BJ (cell line): ENCODE measurements at places on chromosomes 7 and 10. TPM values are rescaled to one million over a fixed set of nuclear protein-coding genes. Genes with fewer than 3 reads are reported as not detected.

- DNase-seq = no peak
Measured at GRCh38 chr7:54785261-54785660, 26.2 kb upstream of the SEC61G start.

DNA sequence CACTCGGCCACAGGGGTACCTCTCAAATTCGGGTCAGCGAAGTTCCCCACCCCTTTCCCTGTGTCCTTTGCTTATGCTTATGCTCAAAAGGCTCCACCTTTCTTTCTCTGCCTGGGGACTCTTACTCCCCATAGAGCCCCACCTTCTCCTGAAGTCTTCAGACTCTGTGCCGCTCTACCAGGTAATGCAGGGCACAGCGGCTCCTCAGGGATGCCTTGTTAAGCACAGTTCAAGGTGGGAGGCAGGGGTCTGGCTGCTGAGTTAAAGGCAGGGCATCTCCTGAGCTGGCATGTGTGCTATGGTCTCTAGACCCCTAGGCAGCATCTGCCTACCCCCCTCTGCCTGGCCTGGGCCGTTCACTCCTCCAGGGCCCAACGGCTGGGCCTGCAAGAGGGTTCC lies 3.0 kb upstream of the CXCL12 start:
- no peak for DNase-seq

GRCh38 chr7:4682621-4683042 lies 537 bp downstream of the FOXK1 start:
- DNase-seq = no peak

DNA sequence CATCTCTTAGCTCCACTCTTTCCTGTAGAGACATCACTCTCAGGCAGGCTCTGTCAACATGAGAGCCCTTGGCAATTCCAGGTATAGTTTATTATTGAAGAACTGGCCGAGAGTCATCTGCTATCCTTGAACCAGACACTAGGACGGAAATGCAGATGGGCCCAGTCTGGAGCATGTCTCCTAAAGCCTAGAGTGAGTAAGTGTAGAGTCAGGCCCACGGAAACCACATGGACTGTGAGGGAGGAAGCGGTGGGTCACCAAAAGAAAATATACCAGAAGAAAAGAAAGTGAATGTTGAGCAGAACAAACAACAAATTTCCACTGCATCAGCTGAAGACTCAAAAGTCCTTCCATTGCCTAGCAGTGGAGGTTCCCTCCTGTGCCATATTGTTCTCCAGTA lies 15.7 kb upstream of the RELN start:
- DNase-seq = no peak

GRCh38 chr7:36047091-36047658 lies 105.9 kb upstream of the EEPD1 start:
- no peak for DNase-seq

DNA sequence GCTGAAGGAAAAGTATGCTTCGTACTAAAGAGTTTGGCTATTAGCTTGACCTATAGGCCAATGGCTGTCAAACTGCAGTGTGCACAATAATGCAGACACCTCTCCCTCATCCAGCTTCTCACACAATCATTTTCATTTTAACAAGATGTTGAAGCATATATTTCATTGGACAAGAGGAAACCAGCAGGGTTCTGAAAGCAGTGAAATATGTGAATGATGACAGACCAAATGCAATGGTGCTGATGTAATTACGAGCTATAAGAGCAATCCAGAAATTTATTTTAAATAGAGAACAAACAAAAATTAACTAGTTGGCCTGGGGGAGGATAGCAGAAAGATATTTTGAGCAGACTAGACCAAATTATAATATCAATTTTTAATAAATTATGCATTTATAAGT lies 331.5 kb upstream of the AKR1E2 start:
- DNase-seq = no peak

GRCh38 chr7:57216340-57216739 lies 84.1 kb upstream of the ZNF479 start:
- no peak for DNase-seq

GRCh38 chr7:107865956-107866775 lies 24.8 kb upstream of the DLD start:
- DNase-seq = no peak

DNA sequence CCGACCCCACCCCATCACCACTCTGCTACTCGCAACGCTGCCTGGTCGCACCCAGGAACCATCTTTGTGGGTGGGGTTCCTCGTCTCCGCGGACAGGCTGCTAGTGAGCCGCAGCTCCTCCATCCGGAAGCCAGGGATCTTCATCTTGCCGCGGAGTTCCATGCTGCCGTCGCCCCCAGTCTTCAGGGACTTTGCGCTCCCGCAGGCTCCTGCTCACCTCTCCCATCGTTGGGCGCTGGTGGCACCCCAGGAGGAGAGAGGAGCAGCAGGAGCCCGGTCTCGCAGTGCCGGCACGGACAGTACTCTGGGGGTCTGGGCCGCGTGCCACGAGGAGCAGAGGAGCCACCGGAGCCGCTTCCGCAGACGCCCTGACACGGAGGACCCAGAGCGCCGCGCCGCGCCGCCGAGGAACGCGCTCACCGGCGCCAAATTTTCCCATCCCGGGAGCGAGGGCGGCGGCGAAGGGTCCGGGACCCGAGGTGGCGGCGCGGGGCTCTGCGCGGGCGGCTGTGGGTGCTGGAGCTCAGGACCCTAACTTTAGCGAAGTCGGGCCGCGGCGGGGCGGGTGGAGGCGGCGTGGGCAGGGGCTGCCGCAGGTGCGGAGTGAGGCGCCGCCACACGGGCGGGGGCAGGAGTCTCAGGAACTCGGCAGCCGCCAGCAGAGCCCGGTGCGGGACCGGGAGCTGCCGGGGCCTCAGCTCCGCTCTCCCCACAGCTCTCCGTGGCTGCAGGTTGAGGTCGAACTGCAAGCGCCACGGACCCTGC lies 750.1 kb upstream of the SORCS1 start:
- DNase-seq = no peak

- DNase-seq = no peak
Measured at GRCh38 chr10:131732631-131733127, 168.1 kb upstream of the PPP2R2D start.

GRCh38 chr7:93145354-93145753 lies 2.8 kb downstream of the SAMD9L start:
- DNase-seq = no peak

DNA sequence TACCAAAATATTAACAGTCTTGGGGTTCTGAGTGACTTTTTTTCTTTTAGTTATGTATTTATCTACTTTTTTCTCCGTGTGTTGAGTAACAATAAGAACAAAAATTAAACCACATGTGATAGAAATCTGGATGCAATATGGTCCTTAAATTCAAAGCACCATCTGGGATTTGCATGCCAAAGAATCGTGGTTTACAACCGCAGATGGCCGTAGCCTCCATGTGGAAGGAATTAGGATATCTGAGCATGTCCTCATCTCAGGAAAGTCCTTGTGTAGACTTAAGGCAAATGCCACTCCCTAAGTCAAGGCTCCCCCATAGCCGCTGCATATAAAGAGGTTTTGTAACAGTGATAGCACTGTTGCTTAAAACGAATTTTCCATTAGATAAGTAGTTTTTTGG lies 304.0 kb downstream of the ZEB1 start:
- DNase-seq = peak; percentile 97

DNA sequence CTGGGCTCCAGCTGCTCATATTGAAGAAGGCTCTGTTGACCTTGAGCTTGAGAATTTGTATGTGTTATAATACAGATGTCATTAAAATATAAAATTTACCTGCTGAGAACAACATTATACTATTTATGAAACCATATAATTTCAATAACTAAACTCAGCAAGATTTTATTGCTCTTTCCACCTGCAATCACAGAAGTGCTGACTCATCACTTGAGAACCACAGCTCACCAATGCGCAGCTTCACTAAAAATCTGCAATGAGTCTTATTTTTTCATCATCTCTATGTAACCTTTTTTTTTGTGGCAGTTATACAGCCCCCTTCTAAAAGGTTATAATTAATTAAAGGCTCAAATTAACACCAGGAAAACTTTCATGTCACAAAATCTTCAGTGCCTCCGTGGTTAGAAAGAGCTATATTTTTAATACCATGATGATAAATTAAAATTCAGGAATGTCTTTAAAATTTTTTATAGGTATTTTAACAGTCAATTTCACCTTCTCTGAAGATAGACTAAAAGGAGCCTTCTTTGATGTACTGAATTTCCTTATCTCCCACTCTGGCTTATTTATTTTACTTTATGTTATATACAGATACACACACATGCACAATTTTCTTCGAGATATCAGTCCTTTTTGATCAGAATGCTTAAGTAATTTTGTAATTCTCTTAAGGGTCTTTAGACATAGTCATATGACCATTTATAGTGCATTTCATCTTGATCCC lies 102.7 kb downstream of the EVX1 start:
- DNase-seq = no peak

- DNase-seq = no peak
Measured at GRCh38 chr10:79382491-79382941, 35.2 kb downstream of the PPIF start.

DNA sequence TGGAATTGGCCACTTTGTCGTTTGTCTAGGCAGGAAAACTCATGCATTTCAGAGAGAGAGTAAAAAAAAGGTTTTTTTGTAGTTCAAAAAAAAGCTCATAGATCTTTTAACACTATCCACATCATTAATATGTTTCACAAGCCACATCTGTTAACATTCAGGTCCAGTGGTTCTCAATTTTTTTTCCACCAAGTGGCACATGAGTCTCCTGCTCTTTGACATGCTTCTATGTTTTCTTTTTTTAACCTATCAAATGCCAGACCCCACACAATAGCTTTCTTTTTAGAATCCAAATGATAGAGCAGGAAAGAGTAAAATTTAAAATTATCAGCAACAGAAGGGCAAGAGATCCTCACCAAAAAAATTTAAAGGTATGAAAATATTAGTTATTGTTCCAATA lies 20.3 kb downstream of the NOD1 start:
- no peak for DNase-seq

- peak; percentile 35 for DNase-seq
Measured at GRCh38 chr10:36676756-36677430, 448.5 kb upstream of the ANKRD30A start.

DNA sequence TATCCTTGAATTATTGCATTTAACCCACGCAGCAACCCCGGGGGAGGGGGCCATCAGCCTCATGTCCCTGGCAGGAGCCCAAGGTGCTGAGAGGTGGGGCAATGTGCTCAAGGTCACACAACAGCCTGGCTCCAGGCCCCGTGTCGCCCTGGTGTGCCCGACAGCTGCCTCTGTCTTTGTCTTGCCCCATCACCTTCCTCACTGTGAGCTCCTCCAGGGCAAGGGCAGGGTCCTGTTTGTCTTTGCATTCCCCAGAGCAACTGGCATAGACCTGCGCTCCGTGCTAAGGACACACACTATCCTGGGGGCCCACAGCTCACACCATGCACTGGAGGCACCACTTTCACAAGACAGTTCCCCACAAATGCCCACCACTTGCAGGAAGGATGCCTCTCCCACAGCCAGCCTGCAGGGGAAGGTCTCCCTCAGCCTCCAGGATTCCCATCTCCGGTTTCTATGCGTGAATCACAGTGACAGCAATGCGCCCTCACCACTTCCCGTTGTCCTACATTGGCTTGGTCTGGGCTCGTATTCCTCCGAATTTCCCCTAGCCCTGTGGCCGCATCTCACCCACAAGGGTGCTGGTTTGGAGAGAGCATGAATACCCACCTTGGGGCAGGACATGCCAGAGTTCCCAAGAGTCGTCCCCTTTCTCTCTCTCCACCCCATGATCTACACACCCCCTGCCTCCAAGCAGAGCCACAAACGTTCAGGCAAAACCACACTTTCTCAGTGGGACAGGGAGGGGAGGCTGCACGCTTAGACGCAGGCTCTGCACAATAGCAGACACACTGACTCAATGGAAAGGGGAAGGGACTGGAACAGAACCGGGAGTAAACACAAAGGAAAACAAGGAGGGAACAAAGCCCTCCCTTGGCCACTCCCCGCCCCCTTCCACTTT lies 10.3 kb downstream of the ITPRIP start:
- peak; percentile 49 for DNase-seq

GRCh38 chr7:70215491-70215890 lies 617.2 kb downstream of the AUTS2 start:
- no peak for DNase-seq

GRCh38 chr10:84214612-84215235 lies 10.6 kb downstream of the LRIT2 start:
- DNase-seq = no peak

DNA sequence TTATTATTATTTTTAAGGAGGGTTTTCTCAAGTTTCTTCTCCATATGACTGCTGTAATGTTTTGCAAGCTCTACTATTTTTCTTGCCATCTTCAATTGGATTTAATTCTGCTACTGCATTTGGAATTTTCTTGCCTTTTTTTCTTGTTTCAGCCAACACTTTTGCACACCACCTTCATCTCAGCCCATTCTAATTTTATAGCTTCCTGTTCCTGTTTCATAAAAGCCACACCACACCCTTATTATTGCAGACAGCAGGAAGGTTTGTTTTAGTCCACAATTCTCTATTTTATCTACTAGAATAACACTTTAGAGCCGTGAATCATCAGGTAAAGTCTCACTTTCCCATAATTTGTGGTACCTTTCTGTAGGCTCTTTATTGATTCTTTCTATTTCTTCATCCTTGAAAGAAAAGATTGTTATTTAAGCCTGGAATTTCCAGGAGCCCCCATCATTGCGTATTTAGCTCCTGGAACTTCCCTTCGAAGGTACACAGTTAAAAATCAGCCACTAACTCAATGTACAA lies 209.3 kb upstream of the TBX20 start:
- no peak for DNase-seq

DNA sequence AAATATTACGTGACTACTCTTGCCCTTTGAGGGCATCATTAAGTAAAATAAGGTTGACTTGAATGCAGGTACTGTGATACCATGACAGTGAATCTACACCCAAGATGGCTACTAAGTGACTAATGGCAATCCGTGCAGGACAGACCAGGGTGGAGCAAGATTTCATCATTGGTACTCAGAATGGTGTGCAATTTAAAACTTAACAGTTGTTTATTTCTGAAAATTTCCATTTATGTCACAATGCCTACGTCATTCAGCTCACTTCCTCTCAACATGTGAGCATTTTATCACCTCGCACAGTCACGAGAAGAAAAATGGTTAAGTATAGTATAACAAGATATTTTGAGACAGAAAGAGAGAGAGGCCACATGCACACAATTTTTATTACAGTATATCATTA lies 50.3 kb upstream of the MET start:
- no peak for DNase-seq

PTF1A gene
- not detected in 2 replicates for polyA plus RNA-seq

AHR gene
- polyA plus RNA-seq = 5.9 and 13.1 TPM in 2 replicates

PDE6C gene
- not detected in 2 replicates for polyA plus RNA-seq

FGFR2 gene
- 0.18 and 0.26 TPM in 2 replicates for polyA plus RNA-seq

TAS2R4 gene
- 0.12 and 0.23 TPM in 2 replicates for polyA plus RNA-seq

MEOX2 gene
- polyA plus RNA-seq = not detected in 2 replicates

RAPGEF5 gene
- 0.07 TPM in 1 of 2 replicates, not detected in the other for polyA plus RNA-seq

SDHAF3 gene
- 3.9 and 8.1 TPM in 2 replicates for polyA plus RNA-seq

KLF14 gene
- not detected in 2 replicates for polyA plus RNA-seq

CPN1 gene
- not detected in 2 replicates for polyA plus RNA-seq

HDAC9 gene
- 12.5 and 14.7 TPM in 2 replicates for polyA plus RNA-seq

CABCOCO1 gene
- polyA plus RNA-seq = 2.4 and 3.0 TPM in 2 replicates

CLRN3 gene
- not detected in 2 replicates for polyA plus RNA-seq

FEZF1 gene
- not detected in 2 replicates for polyA plus RNA-seq

ELAPOR2 gene
- 1.4 and 2.4 TPM in 2 replicates for polyA plus RNA-seq

TAF5 gene
- polyA plus RNA-seq = 1.5 and 2.5 TPM in 2 replicates

PNLIPRP1 gene
- not detected in 2 replicates for polyA plus RNA-seq

AS3MT gene
- 3.0 and 4.5 TPM in 2 replicates for polyA plus RNA-seq

TYW1 gene
- 13.0 and 15.3 TPM in 2 replicates for polyA plus RNA-seq
